ENCODE measurements at places on chromosomes 16 and 17.
A peak's percentile ranks its signal among the peaks of the same experiment; 100 is the strongest.

GRCh38 chr17:33012522-33013033 lies 20.9 kb downstream of the SPACA3 start:
- H3K27me3 ChIP-seq, result peaks cover 11% of the 10 kb centered on the region
- H3K36me3 ChIP-seq, result no peaks in the 10 kb centered on the region
- DNase-seq, result no peak
- H3K27ac ChIP-seq, result no peak overlapping the region
- no peak overlapping the region for H3K4me3 ChIP-seq

- no peak for DNase-seq
- H3K4me1 ChIP-seq, result no peaks in the 10 kb centered on the region
- no peaks in the 10 kb centered on the region for H3K27me3 ChIP-seq
- H3K4me3 ChIP-seq, result no peak overlapping the region
- no peaks in the 10 kb centered on the region for H3K36me3 ChIP-seq
Measured at GRCh38 chr16:3971706-3972105, 91.2 kb upstream of the CREBBP start.

DNA sequence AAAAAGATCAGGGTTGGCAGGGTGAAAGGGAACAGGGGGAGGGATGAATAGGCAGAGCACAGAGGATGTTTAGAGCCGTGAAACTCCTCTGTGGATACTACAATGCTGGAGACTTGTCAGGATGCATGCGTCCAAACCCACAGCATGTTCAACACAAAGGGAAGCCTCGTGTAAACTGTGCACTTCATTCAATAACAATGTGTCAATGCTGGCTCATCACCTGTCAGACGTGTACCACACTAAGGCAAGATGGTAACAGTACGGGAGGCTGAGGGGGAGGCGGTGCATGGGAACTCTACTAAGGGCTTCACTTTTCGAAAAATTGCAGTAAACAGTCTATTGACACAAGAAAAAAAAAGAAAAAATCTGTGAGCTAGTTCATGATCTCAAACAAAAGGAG lies 63.7 kb downstream of the C16orf95 start:
- no peaks in the 10 kb centered on the region for H3K36me3 ChIP-seq
- H3K27ac ChIP-seq, result no peak overlapping the region
- no peaks in the 10 kb centered on the region for H3K27me3 ChIP-seq
- H3K4me3 ChIP-seq, result no peak overlapping the region
- no peak for DNase-seq
- H3K4me1 ChIP-seq, result no peaks in the 10 kb centered on the region

GRCh38 chr17:11645426-11645825 lies 47.2 kb downstream of the DNAH9 start:
- H3K27me3 ChIP-seq, result no peaks in the 10 kb centered on the region
- H3K4me3 ChIP-seq, result no peak overlapping the region
- DNase-seq, result no peak
- no peaks in the 10 kb centered on the region for H3K4me1 ChIP-seq

DNA sequence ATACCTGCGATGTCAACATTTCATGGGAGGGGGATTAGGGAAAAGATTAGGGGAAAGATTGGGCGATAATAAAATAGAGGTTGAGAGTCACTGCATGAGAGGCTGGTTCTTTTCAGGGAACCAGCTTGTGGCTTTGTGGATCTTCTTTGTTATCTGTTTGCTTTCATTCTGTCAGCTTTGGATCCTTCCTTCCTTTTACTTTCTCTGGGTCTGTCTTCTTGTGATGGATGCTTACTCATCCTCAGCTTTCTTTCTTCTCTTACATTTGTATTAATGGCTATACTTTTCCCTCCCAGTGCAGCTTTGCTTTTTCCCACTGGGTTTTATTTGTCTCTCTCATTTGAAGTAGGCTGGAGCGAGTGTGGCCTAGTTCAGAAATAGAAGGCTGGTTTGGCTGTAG lies 47.1 kb downstream of the RPTOR start:
- H3K36me3 ChIP-seq, result no peaks in the 10 kb centered on the region
- no peak overlapping the region for H3K4me3 ChIP-seq
- H3K4me1 ChIP-seq, result peaks cover 3% of the 10 kb centered on the region
- DNase-seq, result no peak

DNA sequence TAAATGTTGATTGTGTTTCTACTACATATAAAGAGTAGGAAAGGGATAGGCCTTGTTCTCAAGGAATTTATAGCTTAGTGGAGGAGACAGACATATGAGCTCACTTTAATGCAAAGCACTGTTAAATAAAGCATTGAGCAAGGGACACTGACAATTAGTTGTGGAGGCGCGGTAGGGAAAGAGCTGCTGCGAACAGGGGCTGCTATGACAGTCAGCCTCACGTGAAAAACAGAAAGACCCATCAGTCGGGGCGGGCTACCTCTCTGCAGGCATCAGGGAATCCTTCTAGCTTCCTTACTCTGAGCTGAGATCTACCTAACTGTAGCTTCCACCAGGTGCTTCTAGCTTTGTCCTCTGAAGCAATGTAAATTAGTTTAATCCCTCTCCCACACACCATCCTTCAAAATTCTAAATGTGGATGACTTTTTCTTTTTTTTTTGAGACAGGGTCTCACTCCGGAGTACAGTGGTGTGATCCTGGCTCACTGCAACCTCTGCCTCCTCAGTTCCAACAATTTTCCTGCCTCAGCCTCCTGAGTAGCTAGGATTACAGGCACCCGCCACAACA lies 129.9 kb upstream of the ZFHX3 start:
- no peaks in the 10 kb centered on the region for H3K27me3 ChIP-seq
- no peak overlapping the region for H3K4me3 ChIP-seq
- no peaks in the 10 kb centered on the region for H3K36me3 ChIP-seq
- H3K4me1 ChIP-seq, result no peaks in the 10 kb centered on the region

DNA sequence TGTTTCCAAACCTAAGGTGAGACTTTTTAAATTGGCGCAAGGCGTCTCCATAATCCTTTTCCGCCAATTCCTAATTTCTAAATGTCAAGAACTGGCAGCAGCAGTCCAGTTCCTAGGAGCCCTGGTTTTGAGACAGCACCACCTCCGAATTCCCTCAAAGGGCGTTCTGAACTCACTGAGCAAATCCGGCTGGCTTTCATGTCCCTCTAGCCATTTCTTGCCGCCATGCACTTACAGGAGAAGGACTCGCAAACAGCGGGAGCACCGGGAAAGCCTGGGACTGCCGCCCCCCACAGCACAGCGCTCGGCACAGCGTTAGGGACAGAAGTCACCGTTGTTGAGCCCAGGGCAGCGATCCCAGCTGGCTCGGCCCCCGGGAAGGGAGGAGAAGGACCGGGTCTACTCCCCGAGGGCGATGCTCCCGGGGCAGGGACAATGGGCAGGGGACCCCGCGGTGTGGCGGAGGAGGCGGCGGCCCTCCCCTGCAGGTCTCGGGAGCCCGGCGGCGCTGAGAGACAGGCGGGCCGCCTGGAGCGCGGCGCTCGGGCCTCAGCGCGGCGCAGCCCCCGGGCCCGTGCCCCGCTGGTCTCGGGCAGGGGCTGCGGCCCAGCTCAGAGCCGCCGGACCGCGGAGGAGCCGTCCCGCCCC lies 545 bp downstream of the ARHGAP17 start:
- H3K27ac ChIP-seq, result peak overlapping the region; percentile 78
- DNase-seq, result no peak
- H3K4me1 ChIP-seq, result peaks cover 58% of the 10 kb centered on the region
- no peaks in the 10 kb centered on the region for H3K27me3 ChIP-seq
- peaks cover 2% of the 10 kb centered on the region for H3K36me3 ChIP-seq

DNA sequence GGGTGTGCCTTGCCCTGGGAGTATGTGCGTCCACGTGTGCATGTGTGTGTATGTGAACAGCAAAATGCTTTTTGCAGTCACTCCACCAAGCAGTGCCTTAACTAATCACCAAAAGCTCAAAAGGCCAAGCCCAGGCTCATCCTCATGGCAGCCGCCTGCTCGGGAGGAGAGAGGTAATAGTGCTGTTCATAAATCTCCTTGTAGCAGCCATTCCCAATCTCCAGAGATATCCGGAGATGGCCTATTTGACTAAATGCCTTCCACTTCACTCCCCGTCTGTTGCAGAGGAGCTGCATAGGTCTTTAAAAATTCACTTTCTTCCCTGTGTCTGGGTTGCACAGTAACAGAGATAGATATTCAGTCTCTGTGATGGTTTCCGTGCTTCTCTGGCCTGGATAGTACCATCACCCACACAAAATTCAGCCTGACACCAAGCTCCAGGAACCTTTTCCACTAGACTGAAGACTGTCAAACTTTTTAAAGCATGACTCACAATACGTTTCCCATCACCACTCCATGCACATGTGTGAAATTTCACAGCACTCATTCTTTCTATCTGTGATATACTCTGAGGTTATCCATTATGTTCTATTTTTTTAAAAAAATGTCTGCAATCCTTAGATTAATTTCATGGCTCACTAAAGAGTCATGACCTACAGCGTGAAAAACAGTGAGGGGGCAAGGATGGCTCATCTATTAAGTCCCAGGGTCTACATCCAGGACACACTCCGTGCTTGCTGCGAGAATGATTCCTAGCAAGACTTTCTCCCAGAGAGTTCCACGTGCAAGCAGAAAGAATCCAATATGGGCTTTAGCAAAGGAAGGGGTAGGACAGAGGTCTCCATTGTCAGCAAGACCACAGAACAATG lies 357.8 kb downstream of the GRIN2A start:
- H3K36me3 ChIP-seq, result no peaks in the 10 kb centered on the region
- H3K27me3 ChIP-seq, result no peaks in the 10 kb centered on the region
- DNase-seq, result no peak
- H3K4me3 ChIP-seq, result no peak overlapping the region
- H3K4me1 ChIP-seq, result no peaks in the 10 kb centered on the region
- no peak overlapping the region for H3K27ac ChIP-seq

DNA sequence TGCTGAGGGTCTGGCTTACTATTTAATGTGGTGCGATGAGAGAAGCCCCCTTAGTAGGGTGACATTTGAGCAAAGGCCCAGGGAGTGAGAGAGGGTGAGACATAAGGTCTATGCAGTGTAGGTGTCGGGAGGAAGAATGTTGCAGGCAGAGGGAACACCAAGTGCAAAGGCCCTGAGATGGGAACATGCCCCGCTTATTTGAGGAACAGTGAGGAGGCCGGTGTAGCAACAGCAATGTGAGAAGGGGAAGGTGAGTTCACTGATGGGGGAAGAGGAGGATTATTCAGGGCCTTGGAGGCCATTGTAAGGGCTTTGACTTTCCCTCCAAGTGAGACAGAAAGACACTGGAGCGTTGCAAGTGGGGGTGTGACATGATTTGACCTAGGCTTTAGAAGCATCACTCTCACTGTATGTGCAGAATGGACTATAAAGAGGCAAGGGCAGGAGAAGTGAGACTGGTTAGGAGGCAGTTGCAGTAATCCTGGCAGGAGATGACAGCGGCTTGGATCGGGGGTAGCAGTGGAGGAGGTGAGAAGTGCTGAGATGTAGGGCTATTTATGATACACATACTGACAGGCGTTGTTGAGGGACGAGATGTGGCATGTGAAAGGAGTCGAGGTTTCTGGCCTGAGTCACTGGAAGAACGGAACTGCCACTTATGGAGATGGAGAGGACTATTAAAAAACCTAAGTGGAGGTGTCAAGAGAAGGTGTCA lies 145.3 kb downstream of the SPECC1 start:
- H3K4me1 ChIP-seq, result peaks cover 18% of the 10 kb centered on the region
- no peaks in the 10 kb centered on the region for H3K27me3 ChIP-seq
- H3K4me3 ChIP-seq, result no peak overlapping the region
- H3K27ac ChIP-seq, result no peak overlapping the region
- DNase-seq, result no peak

DNA sequence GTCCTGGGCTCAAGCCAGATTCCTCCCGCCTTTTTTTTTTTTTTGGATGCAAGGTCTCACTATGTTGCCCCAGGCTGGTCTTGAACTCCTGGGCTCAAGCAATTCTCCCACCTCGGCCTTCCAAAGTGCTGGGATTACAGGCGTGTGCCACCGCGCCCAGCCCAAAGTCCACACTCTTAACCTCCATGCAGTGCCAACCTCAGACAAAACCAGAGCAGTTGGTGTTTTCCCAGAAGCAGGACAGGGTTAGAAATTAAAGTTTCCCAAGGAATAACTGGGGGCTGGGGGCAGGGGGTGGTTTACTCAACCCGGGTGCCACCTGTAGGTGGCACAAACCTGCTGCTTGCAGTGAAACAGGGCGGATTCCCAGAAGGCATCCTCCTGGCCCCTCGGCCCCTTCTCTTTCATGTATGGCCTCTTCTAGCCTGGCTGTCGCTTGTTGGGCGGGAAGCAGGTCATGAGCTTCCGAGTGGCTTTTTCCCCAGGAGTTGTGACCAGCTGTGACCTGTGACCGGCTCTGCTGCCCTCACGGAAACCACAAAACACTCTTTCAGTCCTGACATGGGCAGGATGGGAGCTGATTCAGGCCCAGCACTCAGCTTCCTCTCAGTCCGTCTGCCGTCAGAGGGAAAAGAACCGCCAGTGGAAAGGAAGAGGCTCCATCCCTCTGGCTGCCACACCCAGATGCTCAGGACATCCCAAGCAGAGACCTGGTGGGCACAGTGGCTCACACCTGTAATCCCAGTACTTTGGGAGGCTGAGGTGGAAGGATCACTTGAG lies 25.6 kb upstream of the USP7 start:
- no peaks in the 10 kb centered on the region for H3K27me3 ChIP-seq
- H3K4me3 ChIP-seq, result no peak overlapping the region
- H3K4me1 ChIP-seq, result no peaks in the 10 kb centered on the region
- no peak overlapping the region for H3K27ac ChIP-seq
- H3K36me3 ChIP-seq, result no peaks in the 10 kb centered on the region
- no peak for DNase-seq

DNA sequence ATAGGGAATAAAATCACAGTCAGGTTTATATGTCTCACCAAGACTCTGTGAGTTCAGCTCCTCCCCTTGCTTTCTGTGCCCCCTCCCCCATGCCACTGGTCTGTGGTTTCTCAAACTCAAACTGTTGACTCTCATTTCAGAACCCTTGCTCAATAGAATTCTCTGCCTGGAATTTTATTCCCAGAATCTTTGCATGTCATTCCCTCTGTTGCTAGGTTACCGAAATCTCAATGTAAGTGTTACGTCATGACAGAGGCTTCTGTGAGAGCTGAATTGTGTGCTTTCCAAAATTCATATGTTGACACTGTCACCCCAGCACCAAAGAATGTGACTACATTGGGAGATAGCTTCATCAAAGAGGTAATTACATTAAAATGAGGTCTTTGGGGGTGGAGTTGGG lies 1938.8 kb downstream of the TP53TG3F start:
- H3K27ac ChIP-seq, result no peak overlapping the region
- no peaks in the 10 kb centered on the region for H3K27me3 ChIP-seq
- DNase-seq, result no peak
- H3K4me3 ChIP-seq, result no peak overlapping the region

- no peak overlapping the region for H3K27ac ChIP-seq
- no peak for DNase-seq
- H3K36me3 ChIP-seq, result no peaks in the 10 kb centered on the region
- H3K4me3 ChIP-seq, result no peak overlapping the region
- H3K4me1 ChIP-seq, result peaks cover 17% of the 10 kb centered on the region
Measured at GRCh38 chr17:81049973-81050551, 15.1 kb downstream of the BAIAP2 start.

GRCh38 chr16:57998992-57999365 lies 1.5 kb downstream of the ZNF319 start:
- H3K4me3 ChIP-seq, result peak overlapping the region; percentile 75
- DNase-seq, result no peak
- no peaks in the 10 kb centered on the region for H3K27me3 ChIP-seq
- H3K36me3 ChIP-seq, result peaks cover 40% of the 10 kb centered on the region

GRCh38 chr16:54783980-54784379 lies 146.7 kb upstream of the IRX5 start:
- no peaks in the 10 kb centered on the region for H3K27me3 ChIP-seq
- H3K36me3 ChIP-seq, result no peaks in the 10 kb centered on the region
- no peak overlapping the region for H3K4me3 ChIP-seq
- no peak for DNase-seq
- H3K4me1 ChIP-seq, result no peaks in the 10 kb centered on the region

GRCh38 chr16:2252806-2253148 lies 1.4 kb upstream of the ECI1 start:
- H3K36me3 ChIP-seq, result peaks cover 30% of the 10 kb centered on the region
- no peak for DNase-seq
- H3K4me3 ChIP-seq, result no peak overlapping the region
- no peak overlapping the region for H3K27ac ChIP-seq
- no peaks in the 10 kb centered on the region for H3K27me3 ChIP-seq
- peaks cover 19% of the 10 kb centered on the region for H3K4me1 ChIP-seq
